Stromal cell of bone marrow (primary cell): ENCODE measurements at places on chromosomes 1 and 21.
A peak's percentile ranks its signal among the peaks of the same experiment; 100 is the strongest.

DNA sequence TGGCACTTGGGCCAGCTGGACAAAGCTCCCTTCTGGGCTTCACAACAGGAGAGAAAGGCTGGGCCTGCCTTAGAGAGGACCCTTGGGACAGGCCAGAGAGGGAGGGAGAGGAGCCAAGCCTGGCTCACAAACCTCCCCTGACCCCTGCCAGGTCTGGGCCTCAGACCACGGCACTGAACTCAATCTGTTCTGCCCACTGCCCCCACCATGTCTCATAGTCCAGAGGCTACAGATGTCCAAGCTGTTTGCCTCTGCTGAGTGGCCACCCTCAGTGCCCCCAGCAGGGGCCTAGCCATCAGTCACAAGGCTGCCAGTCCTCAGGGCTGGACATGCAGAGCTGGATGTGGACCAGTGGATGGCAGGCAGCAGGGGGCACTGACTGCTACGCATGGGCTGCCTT, 13.0 kb upstream of the DMBX1 start:
- no peak for DNase-seq

DNA sequence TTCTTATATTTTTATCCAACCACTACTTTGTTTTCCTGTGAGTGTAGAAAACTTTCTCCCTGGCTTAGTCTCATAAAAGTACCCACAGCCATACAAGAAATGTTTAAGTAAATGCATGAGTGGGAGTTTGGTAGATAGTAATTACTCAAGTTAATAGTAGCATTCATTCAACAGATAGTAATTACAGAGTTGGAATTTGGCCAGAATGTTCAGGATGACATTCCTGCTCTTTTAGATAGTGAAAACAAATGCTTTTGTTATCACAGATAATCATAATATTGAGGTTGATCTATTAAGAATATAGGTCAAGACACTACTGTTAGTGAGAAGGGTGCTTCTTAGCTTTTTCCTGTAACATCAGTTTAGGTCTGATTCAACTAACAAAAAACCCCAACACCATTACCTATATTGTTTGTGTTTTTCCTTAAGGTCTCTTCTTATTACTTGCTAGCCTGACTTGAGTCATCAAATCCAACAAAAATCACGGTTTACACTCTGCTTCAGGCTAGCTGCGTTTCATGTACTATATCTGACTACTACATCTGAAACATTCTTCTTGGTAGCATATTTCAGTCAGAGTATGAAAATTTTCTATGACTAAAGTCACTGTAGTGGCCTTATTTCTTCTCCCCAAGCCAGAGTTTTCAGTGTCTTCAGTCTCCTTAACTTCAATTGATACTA, 163.7 kb downstream of the HS2ST1 start:
- DNase-seq: no peak

GRCh38 chr1:232643251-232643650, 13.3 kb upstream of the SIPA1L2 start:
- no peak for DNase-seq

DNA sequence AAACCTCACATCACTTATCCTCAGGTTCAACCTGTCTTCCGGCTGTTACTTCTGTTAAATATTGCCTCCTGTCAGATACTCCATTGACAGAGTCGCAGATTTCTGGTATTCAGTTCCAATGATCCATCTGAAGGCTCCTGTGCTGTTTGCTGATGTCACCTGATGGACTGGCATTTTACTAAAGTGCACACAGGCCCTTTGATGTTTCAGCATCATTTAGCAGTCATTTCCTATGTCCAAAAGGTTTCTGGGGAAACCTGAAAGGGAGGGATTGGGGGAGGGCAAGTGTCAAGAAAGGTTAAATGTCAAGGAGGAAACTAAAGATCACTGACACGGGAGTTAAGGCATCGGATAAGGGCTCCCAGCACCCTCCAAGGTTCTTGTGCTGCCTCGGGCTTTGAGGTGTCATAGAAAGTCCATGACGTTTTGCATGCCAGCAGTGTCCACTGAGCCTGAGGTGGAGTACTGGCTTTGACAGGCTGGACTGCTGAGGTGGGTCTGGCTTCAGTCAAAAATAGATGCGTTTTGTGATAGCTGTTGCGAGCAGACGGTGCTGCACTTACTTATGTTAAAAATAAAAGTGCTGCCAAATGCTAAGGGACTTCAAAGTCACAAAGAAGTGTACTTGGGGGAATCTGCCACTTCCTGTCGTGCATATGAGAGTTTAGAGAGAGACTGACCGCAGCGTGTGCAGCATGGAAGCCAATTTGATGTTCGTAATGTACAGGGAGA, 30.8 kb downstream of the XCL2 start:
- no peak for DNase-seq

- DNase-seq: no peak
Observed at GRCh38 chr1:245001252-245001651, 136.9 kb upstream of the HNRNPU start.

- no peak for DNase-seq
Observed at GRCh38 chr1:90176530-90176929, 181.6 kb downstream of the ZNF326 start.

DNA sequence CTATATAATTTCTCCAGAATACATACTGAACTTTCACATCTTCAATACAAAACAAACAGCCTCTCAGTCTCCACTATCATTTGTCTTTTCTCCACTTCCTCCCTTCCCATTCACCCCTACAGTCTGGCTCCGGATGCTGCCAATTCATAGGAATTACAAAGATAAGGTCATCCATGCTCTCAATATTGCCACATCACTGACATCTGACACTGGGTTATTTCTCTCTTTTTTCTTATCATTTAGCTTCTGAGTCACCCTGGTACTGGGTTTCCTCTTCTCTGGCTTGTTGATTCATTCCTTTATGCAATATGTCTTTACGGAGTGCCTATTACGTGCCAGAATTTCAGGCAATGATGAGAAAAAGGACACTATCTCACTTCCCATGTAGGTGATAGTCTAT, 3.1 kb upstream of the SH3BP5L start:
- peak; percentile 35 for DNase-seq

GRCh38 chr1:36124404-36125128, 456 bp downstream of the COL8A2 start:
- no peak for DNase-seq

DNA sequence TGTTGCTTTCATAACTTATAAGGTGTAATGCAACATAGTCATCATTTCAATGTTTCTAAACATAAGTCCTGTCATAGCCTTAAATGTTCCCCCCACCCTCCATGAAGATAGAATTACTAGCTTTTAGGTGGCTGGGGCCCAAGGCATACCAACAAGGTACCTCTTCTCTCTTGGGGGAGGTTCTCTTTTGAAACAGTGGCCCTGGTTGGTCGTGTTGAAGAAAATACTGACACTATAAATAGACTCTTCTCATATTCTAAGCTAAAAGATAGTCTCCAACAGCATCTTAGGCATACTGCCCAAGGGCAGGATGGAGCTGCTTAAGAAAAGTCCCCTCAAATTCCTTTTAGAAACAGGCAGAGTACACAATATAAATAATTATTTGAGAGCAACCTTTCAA, 255.0 kb downstream of the FAF1 start:
- DNase-seq: no peak

GRCh38 chr1:1275836-1276235, 2.2 kb upstream of the UBE2J2 start:
- DNase-seq: no peak

- no peak for DNase-seq
Observed at GRCh38 chr1:225942574-225942973, 1.6 kb upstream of the LEFTY2 start.

DNA sequence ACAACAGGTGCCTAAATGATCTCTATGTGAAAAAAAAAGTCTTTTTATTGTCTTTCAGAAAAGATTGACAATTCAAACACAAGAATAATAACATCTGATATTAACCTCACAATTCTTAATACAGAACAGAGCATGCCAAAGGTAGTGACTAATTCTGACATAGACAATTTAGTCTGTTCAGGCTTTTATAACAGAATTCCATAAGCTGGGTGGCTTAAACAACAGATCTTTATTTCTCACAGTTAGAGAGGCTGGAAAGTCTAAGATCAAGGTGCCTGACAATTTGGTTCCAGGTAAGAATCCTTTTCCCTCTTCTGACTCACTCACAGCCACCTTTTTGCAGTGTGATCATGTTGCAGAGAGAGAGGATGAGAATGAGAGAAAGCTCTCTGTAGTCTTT, 27.0 kb downstream of the DPYD start:
- no peak for DNase-seq

GRCh38 chr1:208791456-208791855, 547.3 kb upstream of the PLXNA2 start:
- DNase-seq: no peak

- no peak for DNase-seq
Observed at GRCh38 chr1:39572379-39573096, 4.1 kb downstream of the PABPC4 start.

DNA sequence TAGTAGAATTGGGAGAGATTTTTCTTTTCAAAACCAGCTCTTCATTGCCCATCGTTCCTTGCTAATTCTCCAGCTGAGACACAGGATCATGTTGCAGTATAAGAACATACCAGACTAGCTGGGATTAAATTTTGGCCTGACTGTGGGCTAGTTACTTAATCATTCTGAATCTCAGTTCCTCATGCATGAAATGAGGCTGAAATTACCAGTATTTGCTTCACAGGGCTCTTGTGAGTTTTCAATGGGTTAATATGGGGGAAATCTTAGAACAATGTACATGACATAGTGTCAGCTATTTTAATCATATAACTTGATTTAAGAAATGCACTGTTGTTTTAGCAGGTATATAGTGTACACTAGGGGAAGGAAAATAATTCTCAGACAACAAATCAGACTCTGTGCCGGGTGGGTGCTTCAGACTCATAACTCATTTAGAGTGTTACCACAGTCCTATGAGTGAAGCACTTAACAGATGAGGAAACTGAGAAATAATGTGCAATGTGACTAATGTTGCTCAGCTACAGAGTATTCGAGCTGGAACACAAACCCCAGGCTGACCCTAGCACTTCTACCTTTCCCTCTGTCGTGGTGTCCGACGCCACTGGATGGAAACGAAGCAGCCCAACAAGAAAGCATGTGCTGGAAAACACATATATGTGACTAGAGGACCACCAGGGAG, 137.6 kb upstream of the SGIP1 start:
- DNase-seq: no peak

DNA sequence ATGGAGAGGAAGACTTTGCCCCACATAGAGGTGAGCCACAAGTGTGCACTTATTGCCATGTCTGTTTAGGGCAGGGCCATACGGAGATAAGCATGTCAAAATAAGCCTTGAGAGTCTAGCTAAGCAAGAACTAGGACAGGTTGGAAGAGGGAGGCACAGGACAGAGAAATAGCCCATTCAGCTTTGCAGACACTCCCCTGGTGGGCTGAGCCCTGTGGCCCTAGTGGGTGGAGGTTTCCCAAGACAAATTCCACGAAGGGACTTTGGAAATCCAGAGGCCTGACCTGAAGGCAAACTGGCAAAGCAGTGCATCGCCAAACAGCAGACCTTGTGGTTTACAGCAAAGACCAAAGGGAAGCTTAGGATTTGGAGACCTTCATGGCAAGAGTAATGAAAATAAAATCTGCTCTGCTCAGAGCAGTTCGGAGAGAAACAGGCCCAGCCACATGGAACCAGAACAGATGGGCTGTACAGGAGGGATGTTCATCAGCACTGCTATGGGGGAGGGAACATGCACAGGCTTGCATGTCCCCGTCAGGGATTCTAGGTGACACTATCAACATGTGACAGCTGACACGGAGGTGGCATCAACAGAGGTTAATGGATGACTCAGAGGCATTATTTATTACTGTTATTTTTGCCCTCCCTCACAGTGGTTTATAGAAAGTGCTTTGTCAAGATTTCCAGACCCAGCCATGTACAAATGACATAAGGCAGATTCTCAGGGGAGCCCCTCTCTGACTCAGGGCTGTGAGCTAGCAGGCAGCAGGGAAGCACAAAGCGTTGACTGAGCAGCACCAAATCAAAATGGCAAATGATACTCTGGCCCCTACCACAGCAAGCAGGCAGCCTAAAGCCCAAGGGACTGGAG, 90.1 kb upstream of the IRF2BP2 start:
- DNase-seq: peak; percentile 93

DNA sequence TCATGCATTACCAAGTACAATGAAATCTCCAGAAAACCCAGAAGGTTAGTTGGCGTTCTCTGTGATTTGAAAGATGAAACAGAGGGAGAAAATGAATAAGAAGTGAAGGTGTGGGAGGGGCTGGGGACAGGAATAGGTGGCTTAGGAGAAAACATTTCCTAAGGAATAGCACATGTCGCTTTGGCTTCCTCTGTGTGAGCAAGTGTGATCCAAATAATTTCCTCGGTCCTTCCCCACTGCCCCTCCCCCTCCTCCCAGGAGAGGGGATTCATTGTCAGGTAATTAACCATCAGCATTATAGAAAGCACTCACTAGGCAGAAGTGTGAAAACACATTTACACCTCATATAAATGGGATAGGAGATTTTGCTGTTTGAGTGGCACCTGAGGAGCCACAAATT, 105.5 kb downstream of the NUF2 start:
- DNase-seq: no peak

DNA sequence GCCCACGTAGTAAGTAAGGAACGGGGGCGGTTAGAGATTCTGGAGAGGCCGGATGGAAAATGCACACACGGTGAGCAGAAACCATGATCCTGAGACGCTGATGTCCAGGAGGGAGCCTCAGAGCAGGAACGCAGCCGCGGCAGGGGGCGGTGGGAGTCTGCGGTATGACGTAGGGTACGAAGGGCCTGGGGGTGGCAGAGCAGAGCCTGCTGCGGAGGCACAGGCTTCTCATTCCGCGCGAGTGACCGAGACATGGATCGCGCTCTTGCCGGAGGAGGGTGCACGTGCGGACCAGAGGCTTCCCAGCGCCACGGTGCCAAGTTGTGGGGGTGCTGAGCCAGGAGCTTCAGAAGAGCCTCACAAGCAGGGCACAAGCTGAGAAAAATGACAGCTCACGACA, 176.2 kb downstream of the KIF26B start:
- no peak for DNase-seq

GRCh38 chr1:34306568-34306967, 129.9 kb downstream of the C1orf94 start:
- no peak for DNase-seq

- DNase-seq: no peak
Observed at GRCh38 chr1:111956155-111956771, 33.2 kb downstream of the KCND3 start.

GRCh38 chr1:54323324-54323739, 82.9 kb downstream of the SSBP3 start:
- no peak for DNase-seq

DNA sequence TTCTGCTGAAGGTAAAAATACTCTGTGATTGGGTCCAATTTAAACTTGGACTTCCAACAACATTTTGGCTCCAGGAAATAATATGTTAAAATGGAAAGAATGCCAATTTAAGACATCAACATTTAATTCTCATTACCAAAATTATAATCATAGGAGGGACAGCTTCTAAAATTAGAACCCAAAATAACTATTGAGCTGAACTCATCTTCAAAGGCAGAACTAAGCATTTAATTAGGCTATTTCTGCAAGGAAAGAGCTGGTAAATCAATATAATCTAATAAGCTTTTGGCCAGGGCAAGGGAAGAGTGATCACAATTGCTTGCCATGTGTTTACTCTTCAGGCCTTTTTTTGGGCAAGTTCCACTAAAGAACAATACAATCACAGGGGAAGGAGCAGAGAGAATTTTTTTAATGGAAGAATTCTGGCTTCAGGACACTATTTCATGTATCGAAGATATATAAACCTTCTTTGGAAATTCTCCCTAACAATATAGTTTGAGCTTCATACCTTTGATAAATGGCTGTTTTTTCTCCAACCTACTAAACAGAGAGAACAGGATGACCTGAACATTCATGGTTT, 133.1 kb upstream of the PTBP2 start:
- DNase-seq: no peak
